Liver (tissue), 10 donors: ENCODE measurements at places on chromosomes 12 and 14. TPM values are rescaled to one million over a fixed set of nuclear protein-coding genes. Genes with fewer than 3 reads are reported as not detected.

Gene EFS
- polyA plus RNA-seq, result 0.10 TPM

DNA sequence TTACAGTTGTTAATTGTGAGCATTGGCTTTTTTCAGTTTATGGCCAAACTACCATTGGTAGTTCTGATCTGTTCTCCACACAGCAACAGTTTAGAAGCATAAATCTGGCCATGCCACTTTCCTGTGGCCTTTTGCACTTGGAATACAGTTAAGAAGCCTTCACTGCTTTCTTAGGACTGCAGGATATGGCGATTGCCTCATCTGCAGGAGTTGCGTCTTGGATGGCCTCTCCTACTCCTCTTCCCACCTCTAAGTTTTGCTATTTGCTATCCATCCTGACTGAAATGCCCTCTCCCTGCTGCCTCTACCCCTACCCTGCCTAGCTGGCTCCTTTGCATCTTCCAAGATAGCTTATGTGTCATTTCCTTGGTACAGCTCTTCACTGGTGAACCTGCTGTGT is 12.8 kb upstream of the BMAL2 start:
- H3K27ac ChIP-seq, result no peak overlapping the region
- no peak for DNase-seq
- no peaks in the 10 kb centered on the region for H3K27me3 ChIP-seq

DNA sequence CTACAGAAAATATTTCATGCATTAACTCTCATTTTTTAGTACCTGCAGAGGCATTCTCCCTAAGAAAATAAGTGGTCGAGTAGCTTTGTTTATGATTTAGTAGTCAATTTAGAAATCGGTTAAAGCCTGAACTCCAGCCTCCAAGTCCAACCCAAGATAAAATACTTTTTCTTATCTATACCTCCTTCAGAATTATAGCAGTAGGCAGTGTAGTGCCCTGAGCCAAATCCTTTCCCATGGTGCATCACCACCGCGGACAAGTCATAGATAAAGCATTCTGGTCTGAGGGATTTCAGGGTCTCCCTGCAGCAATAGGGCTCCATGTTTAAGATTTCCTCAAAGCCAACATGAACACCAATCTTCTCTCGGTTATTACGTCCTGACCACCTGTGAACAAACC is 30.5 kb downstream of the USP44 start:
- no peak for DNase-seq
- no peak overlapping the region for H3K4me3 ChIP-seq
- H3K27ac ChIP-seq, result no peak overlapping the region
- H3K36me3 ChIP-seq, result no peaks in the 10 kb centered on the region

Gene KCNMB4
- 0.47 TPM for polyA plus RNA-seq

Gene SLCO1B1
- polyA plus RNA-seq, result 118 TPM

DNA sequence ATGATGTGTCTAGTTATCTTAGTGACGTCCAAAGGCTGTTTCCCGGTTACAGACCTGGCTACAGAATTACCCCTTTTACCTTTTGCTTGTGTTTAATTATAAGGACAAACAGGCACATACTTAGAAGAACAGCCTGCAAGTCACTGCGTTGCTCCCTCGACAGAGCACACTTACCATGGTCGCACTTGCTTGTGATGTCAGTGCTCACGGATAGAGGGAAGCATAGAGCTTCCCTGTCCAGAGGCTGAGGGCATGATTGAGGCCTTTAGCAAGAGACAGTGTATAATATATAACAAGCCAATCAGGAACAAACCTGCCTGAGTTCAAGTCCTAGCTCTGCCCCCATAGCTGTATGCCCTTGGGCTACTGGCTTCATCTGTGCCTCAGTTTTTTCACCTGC is 73.2 kb upstream of the SCN8A start:
- H3K27me3 ChIP-seq, result no peaks in the 10 kb centered on the region
- no peak overlapping the region for H3K4me3 ChIP-seq
- no peak for DNase-seq
- no peaks in the 10 kb centered on the region for H3K36me3 ChIP-seq

DNA sequence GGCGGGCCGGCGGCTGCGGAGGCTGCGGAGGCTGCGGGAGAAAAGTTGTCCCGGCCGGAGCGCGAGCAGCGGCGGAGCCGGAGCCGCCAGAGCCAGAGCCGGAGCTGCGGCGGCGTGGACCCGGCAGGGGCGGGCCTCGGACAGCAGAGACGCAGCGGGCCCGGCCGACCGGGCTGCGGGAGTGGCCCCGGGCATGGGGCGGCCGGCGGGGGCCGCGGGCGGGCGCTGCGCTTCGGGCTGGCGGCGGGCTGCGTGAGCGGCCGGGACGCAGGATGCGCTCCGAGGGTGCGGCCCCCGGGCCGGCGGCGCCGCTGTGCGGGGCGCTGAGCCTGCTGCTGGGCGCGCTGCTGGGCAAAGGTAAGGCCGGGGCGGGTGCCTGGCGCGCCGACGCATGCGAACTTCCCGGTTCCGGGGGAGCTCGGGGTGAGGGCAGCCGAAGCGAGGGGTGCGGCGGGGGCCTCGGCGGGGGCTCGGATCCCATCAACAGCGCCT is at the start of gene TMEM132C:
Gene TMEM132C, plus strand, starts transcription at position 40 of the 492 bp plus-strand sequence. Its CDS starts 233 bp downstream, at position 273.
- H3K27me3 ChIP-seq, result peaks cover 15% of the 10 kb centered on the region
- H3K4me3 ChIP-seq, result no peak within 1 kb of the TSS
- no peak for DNase-seq
- H3K27ac ChIP-seq, result no peak within 1 kb of the TSS
- no peaks in the 10 kb centered on the region for H3K36me3 ChIP-seq

DNA sequence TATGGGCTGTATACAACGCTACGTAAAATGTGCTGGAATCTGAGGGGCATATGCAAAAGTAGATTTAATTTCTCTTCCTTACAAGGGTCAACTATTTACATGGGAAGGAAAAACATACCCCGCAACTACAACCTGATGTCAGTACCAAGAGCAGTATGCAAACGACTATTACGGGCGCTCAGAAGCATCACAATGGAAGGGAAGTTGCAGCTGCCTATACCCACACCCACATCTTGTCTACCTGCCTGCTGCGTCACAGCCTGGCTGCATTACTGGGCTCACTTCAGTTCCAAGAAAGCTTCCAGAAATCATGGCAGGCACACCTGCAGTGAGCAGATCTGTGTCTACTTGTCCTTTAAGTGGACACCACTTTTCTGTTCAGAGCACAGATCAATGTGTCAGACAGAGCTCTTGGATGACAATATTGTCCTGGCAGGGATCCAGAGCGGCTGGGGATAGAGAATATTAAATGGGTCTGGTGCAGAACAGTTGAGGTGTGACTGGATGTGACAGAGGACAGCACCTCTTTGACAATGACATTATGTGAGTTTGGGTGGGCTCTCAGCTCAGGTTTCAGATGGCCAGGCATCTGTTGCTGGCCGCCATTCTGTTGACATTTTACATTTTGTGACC is 41.5 kb upstream of the GNG2 start:
- H3K36me3 ChIP-seq, result no peaks in the 10 kb centered on the region
- H3K27ac ChIP-seq, result no peak overlapping the region
- no peak overlapping the region for H3K4me3 ChIP-seq
- DNase-seq, result no peak

GRCh38 chr12:122830517-122831214 is 4.6 kb upstream of the HIP1R start:
- no peaks in the 10 kb centered on the region for H3K36me3 ChIP-seq
- H3K4me3 ChIP-seq, result no peak overlapping the region
- peaks cover 13% of the 10 kb centered on the region for H3K4me1 ChIP-seq
- H3K27me3 ChIP-seq, result no peaks in the 10 kb centered on the region

Gene NRXN3
- 0.13 TPM for polyA plus RNA-seq

DNA sequence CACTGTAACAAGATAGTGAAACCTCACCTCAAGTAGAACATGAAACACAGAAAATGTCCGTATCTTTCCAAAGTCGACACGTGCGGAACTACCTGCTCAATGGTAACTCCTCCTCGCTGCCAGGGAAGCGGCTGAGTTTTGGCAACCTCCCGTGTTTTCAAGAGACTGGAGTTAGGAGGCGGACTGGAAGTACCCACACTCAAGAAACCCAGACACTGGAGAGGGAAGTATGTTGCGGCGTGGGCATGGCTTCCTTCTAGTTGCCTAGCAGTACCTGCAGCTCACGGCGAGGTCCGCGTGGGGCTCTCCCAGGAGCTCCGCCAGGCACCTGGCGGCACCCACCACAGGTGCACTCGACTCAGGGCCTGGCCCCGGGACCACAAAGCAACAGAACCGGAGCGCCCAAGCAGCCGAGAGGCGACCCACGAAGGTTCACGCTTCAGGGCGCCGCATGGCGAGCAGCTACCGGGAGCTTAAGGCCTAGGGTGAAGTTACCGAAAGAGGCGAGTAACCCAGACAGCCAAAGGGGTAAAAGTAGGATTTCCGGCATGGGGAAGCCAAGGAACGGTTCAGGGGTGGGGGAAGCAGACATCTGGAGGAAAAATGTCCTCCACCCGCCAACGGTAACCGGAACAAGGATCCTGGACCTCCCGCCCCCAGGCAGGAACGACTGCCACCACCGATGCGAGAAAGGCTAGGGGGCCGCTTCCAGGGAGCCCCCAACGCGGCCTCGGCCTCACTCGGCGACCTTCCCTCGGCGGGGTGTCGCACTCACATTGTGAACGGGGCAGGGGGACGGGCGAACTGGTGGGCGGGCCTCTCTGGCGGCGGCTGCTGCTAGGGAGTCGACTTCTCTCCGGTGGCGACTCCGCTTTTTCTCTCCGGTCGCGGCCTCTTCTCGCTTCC is 608 bp downstream of the PTGES3 start:
- H3K4me3 ChIP-seq, result peak overlapping the region; percentile 95
- no peaks in the 10 kb centered on the region for H3K36me3 ChIP-seq
- DNase-seq, result peak; percentile 73
- H3K27me3 ChIP-seq, result no peaks in the 10 kb centered on the region
- H3K27ac ChIP-seq, result peak overlapping the region; percentile 99

DNA sequence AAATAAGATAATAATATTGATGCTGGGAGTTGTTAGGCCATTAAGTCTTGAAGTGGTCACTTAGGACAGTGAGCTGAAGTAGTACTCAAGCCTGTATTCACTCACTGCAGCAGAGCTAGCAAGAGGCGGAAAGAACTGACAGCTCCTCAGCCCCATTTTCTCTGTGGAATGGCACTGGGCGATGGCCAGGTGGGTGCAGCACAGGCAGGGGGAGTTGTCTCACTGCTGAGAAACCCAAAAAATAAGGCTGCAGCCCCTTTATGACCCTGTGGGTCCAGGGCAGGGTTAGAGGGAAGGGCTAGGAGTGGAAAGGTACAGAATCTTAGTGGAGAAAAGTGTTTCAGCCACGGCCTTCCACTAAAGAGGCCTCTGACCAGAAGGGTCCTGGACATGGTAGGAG is 35.5 kb downstream of the PDZRN4 start:
- H3K4me1 ChIP-seq, result no peaks in the 10 kb centered on the region
- no peak for DNase-seq
- no peaks in the 10 kb centered on the region for H3K36me3 ChIP-seq
- H3K4me3 ChIP-seq, result no peak overlapping the region
- no peaks in the 10 kb centered on the region for H3K27me3 ChIP-seq

DNA sequence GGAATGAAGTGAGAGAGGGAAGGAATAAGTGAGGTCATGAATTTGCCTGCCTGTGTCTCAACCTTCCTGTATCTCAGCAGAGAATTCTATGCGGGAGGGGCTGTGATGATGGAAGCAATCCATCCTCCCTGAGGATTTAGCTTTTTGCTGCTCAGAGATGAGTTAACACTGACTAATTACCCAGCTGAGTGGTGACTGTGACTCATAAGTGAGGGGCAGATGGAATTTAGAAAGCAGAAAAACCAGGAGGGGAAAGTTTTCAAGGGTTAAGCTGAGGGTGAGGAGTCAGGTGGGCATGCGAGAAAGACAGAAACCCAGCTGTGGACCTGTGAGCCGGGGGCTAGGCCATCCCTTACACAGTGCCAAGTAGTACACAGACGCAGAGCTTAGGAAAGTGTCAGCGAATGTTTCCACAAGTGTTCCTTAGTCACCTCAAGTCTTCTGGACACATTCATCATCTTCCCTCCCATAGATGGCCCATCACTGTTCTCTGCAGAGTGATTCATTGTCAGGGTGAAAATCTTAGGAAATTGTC is 277.9 kb downstream of the IPO8 start:
- no peaks in the 10 kb centered on the region for H3K4me1 ChIP-seq
- H3K27me3 ChIP-seq, result no peaks in the 10 kb centered on the region
- DNase-seq, result no peak
- H3K4me3 ChIP-seq, result no peak overlapping the region

Gene EPYC
- not detected for polyA plus RNA-seq

Gene STAC3
- 1.3 TPM for polyA plus RNA-seq

- H3K27me3 ChIP-seq, result no peaks in the 10 kb centered on the region
- no peak for DNase-seq
- no peak overlapping the region for H3K4me3 ChIP-seq
- no peaks in the 10 kb centered on the region for H3K4me1 ChIP-seq
These were observed 94.3 kb downstream of the PELI2 start for GRCh38 chr14:56212521-56212920.

Gene KRT86
- not detected for polyA plus RNA-seq

- H3K27me3 ChIP-seq, result no peaks in the 10 kb centered on the region
- H3K27ac ChIP-seq, result no peak overlapping the region
- no peak overlapping the region for H3K4me3 ChIP-seq
- H3K4me1 ChIP-seq, result peaks cover 20% of the 10 kb centered on the region
These were observed 966 bp upstream of the PCBP2 start for GRCh38 chr12:53450936-53451335.

Gene RPGRIP1
- polyA plus RNA-seq, result 0.38 TPM

DNA sequence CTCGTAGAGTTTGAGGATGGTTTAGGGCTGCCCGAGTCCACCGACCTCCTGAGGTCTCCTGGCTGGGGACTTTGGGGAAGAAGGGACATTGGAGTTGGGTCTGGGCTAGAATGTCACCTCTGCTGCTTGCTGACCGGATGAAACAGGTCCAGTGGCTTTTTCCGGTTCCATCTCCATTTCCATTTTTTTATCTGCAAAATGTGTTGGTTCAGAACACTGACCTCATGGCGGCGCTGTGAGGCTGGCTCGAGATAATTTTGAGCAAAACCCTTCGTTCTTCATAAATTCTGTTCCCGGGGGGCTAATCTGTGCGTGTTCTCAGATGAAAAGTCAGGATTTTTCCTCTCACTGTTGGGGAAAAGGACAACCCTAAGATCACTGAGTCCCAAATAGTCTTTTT is 11.7 kb upstream of the MYL2 start:
- H3K36me3 ChIP-seq, result no peaks in the 10 kb centered on the region
- no peaks in the 10 kb centered on the region for H3K27me3 ChIP-seq
- DNase-seq, result no peak
- no peak overlapping the region for H3K27ac ChIP-seq

DNA sequence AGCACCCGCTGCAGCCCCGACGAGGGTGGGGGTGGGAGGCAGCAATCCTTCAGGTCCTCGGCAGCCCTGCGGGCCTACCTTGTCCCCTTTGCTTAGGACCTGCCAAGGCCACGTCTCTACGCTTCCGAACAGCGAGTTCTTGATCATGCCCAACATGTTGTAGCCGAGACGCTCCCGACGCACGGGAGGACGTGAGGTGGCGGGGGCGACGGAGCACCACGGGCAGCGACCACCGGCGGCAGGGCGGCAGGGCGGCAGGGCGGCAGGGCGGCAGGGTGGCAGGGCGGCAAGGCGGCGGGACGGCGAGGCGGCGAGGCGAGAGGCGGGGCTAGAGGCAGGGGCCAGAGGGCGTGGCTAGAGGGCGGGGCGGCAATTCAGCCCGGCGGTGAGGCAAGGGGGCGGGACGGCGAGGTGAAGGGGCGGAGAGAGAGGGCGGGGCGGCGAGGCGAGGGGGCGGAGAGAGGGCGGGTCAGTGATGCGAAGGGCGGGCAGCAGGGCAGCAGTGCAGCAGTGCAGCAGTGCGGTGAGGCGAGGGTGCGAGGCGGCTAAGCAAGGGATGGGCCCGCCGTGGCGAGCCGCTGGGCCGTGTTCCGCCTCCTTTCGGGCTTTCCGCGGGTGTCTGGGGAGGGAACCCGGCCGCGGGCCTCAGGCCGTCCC is at the start of gene HEBP1:
Gene HEBP1, minus strand, starts transcription at position 307 of the 657 bp plus-strand sequence. Its CDS starts 151 bp downstream, at position 156.
- peaks cover 62% of the 10 kb centered on the region for H3K4me1 ChIP-seq
- no peaks in the 10 kb centered on the region for H3K36me3 ChIP-seq
- H3K4me3 ChIP-seq, result peak within 1 kb of the TSS; percentile 85
